ENCODE measurements at places on chromosomes 6 and 20. TPM values are rescaled to one million over a fixed set of nuclear protein-coding genes. Genes with fewer than 3 reads are reported as not detected.

GRCh38 chr6:87714093-87714842 lies 12.2 kb upstream of the AKIRIN2 start:
- H3K4me3 ChIP-seq = no peak overlapping the region
- H3K4me1 ChIP-seq = peaks cover 5% of the 10 kb centered on the region
- H3K27me3 ChIP-seq = no peaks in the 10 kb centered on the region
- no peaks in the 10 kb centered on the region for H3K36me3 ChIP-seq

DNA sequence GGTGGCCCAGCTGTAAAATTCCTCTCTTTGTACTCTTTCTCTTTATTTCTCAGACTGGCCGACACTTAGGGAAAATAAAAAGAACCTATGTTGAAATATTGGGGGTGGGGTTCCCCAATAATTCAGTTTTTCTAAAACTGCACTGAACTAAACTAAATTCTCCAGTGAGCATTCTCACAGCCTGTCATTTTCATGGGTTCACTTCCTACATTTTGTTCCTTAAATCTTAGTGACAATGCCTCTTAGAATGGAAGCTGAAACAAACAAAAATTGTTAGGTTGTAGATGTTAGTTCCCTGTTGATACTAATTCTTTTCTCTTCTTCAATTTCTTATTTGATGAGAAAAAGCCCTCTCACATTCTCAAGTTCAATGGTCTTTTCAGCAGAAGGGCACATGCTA lies 35.8 kb upstream of the IFNGR1 start:
- H3K4me3 ChIP-seq = no peak overlapping the region
- peaks cover 8% of the 10 kb centered on the region for H3K27me3 ChIP-seq
- no peak for DNase-seq
- no peak overlapping the region for H3K27ac ChIP-seq

DNA sequence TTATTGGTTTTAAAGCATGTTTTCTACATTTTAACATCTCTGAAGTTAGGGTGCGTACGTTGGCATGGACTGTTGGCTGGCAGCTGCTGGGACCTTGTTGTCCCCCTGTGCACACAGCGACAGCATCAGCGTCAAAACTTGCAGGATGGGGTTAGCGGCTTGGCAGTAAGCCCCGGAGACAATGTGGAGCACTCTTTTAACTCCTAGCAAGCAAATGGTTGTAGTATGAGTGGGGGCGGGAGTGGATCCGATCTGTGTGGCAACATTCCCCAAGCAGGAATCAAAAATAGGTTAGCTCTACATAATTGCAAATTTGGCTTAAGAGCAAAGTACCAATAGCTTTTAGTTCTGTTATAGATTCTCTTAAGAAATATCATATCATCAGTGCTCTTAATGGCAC lies 70.1 kb downstream of the NRN1 start:
- H3K36me3 ChIP-seq = no peaks in the 10 kb centered on the region
- peaks cover 3% of the 10 kb centered on the region for H3K27me3 ChIP-seq

- no peaks in the 10 kb centered on the region for H3K4me1 ChIP-seq
- H3K4me3 ChIP-seq = no peak overlapping the region
- H3K36me3 ChIP-seq = no peaks in the 10 kb centered on the region
- no peak for DNase-seq
- H3K27me3 ChIP-seq = peaks cover 2% of the 10 kb centered on the region
- H3K27ac ChIP-seq = no peak overlapping the region
Measured at GRCh38 chr20:11795071-11795615, 122.5 kb upstream of the BTBD3 start.

DNA sequence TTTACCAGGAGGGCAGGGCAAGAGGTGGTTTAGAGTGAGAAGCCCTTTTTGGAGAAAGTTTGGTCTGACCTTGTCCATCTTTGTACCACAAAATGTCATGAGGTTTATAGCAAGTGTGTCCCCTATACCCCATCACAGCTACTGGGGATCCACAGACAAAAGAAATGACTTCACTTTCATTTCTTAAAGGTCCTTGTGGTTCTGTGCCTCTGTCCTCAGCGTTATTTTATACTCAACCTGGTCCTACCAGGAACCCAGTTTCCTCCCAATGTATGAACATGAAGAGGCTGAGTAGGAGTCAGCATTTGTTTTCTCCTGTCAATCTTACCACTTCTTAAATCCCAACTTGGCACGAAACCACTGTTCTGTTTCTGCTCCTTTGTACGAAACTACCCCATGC lies 157.6 kb downstream of the NFATC2 start:
- H3K4me1 ChIP-seq = peaks cover 48% of the 10 kb centered on the region
- H3K4me3 ChIP-seq = no peak overlapping the region
- no peaks in the 10 kb centered on the region for H3K27me3 ChIP-seq
- DNase-seq = no peak

DNA sequence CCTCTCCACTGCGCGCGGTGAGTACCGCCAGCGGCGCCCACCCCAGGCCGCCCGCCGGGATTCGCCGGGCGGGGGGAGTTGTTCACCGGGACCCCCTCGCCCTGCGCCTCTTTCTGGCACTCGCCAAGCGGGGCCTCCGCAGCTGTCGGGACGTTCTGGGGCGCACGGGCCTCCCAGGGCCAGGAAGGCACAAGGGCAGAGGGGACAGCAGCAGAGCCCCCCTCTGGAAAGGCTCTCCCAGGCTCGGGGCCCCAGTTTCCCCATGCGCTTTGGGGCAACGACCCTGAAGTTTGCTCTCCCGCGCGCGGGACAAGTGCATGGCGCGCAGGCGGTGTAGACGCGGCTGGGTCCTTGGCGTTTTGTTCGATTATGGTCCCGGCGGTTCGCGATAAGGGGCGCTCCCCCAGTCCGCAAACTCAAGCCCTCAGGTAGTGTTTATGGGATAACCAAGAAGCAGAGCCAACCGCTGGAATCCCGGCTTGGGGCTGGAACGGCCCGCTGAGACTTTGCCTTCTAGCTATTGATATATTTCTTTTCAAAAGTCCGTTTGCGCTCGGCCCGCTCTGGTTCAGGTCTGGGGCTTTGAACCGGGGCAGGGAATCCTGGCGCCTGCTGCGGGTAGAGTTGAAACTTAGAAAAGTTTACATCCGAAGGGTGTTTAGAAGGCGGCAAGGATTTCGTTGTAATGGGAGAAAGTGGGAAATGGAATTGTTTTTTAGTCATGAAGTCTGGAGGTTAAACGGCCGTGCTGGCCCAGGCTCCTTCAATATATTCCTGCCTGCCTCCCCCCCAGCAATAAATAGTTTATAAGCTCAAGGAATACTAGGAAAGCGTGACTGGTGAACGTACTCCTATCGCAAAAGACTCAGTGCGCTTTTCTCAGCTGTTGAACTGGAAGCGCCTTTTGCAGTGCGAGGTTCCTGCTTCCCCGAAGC lies 595 bp downstream of the EYA2 start:
- H3K27ac ChIP-seq = no peak overlapping the region
- no peak for DNase-seq
- no peaks in the 10 kb centered on the region for H3K36me3 ChIP-seq

DNA sequence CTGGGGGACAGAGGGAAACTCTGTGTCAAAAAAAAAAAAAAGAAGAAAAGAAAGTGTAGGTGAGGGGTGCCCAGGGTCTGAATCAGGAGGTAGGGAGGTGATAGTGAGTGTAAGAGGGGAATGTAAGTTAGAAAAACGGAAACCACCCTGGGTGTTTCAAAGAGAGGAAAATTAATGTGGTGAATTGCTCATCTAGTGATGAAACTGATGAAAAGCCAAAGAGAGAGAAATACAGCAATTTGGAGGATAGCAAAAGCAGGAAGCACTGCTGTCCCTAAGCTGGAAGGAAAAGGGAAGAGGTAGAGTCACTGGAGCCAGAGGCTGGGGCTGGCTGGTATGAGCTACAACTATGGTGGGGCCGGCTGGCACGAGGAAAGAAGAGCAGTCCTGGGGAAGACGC lies 85.0 kb upstream of the CEP85L start:
- no peak overlapping the region for H3K4me3 ChIP-seq
- no peak overlapping the region for H3K27ac ChIP-seq
- H3K36me3 ChIP-seq = no peaks in the 10 kb centered on the region
- no peaks in the 10 kb centered on the region for H3K27me3 ChIP-seq

DNA sequence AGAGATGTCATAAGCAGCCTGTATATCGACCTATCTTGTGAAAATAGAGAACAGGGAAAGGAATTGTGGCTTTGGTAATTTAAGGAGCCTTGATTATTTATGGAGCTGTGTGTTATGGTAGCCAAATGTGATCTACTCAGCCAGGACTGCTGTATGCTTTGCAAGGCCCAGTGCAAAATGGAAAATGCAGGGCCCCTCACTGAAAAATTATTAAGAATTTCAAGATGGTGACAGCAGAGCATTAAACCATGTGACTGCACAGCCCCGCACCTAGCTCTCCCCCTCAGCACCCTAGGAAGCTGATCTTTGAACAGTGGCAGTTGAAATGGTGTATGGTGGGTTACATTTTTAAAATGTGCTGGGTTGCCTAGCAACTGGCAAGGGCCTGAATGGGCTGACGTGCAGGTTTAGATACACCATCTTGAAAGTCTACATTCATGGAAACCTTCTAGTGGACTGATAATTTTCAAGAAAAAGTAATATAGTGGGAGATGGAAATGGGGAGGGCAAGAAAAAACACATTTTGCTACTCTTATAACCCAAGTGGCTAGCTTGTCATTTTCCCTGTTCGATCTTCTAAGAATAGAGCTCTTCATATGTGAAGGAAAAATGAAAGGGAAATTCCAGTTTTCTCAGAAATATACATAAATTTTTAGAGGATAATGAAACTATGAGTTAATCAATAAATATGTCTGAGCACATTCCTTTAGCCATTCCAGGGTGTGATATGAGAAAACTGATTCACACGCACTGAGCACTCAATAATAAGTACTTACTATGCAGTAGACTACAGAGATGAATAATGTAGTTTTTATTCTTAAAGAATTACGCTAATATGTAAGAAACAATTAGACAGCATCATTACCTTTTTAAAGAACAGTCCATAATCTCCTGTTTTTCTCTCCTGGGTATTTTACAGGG lies 208.0 kb downstream of the ARHGAP18 start:
- no peak overlapping the region for H3K27ac ChIP-seq
- no peaks in the 10 kb centered on the region for H3K36me3 ChIP-seq
- H3K4me3 ChIP-seq = no peak overlapping the region
- DNase-seq = no peak
- peaks cover 45% of the 10 kb centered on the region for H3K4me1 ChIP-seq

DNA sequence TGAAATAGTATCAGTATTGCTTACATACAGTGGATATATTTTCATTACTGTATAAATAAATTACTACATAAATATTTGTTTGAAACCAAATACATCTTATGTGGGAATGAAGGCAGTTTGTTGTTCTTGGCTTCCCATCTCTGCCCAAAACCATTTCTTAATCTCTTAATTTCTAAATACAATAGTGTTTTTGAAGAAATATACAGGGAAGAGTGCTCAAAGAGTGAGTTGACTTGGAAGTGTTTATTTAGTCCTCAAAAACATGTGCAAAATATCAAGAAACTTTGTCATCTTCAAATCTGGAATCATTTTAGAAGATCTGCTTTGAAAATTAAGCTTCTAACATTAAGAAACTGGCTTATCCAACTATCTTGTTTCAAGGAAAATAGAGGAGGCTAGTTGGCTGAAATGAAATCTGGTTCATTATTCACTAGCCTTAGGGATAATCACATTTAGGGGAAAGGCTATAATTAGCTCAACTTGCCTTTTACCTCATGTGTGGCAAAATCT lies 259.8 kb upstream of the FLRT3 start:
- DNase-seq = no peak
- H3K4me1 ChIP-seq = no peaks in the 10 kb centered on the region
- H3K36me3 ChIP-seq = no peaks in the 10 kb centered on the region
- H3K27ac ChIP-seq = no peak overlapping the region
- H3K27me3 ChIP-seq = no peaks in the 10 kb centered on the region

DNA sequence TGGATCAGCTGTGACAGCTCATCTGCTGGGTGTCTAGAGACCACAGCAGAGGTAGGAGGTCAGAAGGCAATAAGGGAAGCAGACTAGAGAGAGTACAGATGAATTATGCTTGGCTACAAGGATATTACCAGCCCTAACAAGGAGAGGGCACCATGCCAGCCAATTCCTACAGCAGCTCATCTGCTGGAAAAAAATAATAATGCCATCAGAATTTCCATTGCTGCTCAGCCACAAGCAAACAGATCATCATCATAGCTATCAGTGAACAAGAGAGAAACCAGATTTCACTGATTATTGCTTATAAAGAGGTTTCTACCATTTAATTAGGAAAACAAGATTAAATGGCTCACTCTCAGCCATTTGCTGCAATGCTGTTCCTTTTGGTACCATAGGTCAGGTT lies 66.5 kb downstream of the PSMG4 start:
- no peaks in the 10 kb centered on the region for H3K27me3 ChIP-seq
- no peaks in the 10 kb centered on the region for H3K36me3 ChIP-seq
- H3K4me3 ChIP-seq = no peak overlapping the region
- no peak overlapping the region for H3K27ac ChIP-seq
- no peak for DNase-seq
- H3K4me1 ChIP-seq = peaks cover 3% of the 10 kb centered on the region

DNA sequence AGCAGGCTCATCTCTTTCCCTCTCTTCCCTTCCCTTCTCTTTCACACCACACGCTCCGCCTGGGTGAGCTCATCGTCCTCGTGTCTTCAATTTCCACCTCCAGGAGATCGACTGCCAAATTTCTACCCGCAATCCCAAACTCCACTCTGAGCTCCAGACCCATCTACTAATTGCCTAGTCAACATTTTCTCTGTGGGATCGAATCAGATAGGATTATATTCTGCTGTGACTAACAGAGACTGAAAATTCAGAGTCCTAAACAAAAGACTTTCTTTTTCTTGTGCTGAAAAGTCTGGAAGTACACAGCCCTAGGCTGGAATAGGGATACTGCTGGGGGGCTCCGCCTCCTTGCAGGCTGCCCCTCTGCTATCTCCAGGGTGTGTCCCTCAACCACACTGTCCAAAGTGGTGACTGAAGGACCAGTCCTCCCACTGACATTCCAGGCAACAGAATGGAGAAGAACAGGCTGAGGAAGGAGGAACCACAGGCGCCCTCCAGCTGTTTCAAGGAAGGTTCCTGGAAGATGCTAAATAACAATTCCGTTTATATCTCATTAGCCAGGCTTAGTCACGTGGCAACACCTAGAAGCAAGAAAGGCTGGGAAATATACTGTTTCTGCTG lies 5.0 kb upstream of the HSPA12B start:
- no peaks in the 10 kb centered on the region for H3K4me1 ChIP-seq
- H3K4me3 ChIP-seq = no peak overlapping the region
- no peak overlapping the region for H3K27ac ChIP-seq
- H3K36me3 ChIP-seq = no peaks in the 10 kb centered on the region

- H3K36me3 ChIP-seq = no peaks in the 10 kb centered on the region
- DNase-seq = no peak
- no peaks in the 10 kb centered on the region for H3K27me3 ChIP-seq
- no peak overlapping the region for H3K4me3 ChIP-seq
- H3K4me1 ChIP-seq = peaks cover 6% of the 10 kb centered on the region
Measured at GRCh38 chr6:41222045-41222444, 6.1 kb upstream of the TREML4 start.

- H3K36me3 ChIP-seq = no peaks in the 10 kb centered on the region
- H3K27ac ChIP-seq = no peak overlapping the region
- H3K4me3 ChIP-seq = no peak overlapping the region
Measured at GRCh38 chr20:35434085-35435005, 3.7 kb downstream of the GDF5 start.

Gene PCED1A
- total RNA-seq = 44.8 TPM

Gene TINAG
- not detected for total RNA-seq

Gene CLPSL1
- not detected for total RNA-seq

Gene TMC2
- not detected for total RNA-seq

Gene TXLNB
- 0.14 TPM for total RNA-seq

Data from activated naive CD4-positive, alpha-beta T cell treated with anti-CD3 and anti-CD28 coated beads for 36 hours (primary cell).